ENCODE measurements at places on chromosomes 16 and 17.

DNA sequence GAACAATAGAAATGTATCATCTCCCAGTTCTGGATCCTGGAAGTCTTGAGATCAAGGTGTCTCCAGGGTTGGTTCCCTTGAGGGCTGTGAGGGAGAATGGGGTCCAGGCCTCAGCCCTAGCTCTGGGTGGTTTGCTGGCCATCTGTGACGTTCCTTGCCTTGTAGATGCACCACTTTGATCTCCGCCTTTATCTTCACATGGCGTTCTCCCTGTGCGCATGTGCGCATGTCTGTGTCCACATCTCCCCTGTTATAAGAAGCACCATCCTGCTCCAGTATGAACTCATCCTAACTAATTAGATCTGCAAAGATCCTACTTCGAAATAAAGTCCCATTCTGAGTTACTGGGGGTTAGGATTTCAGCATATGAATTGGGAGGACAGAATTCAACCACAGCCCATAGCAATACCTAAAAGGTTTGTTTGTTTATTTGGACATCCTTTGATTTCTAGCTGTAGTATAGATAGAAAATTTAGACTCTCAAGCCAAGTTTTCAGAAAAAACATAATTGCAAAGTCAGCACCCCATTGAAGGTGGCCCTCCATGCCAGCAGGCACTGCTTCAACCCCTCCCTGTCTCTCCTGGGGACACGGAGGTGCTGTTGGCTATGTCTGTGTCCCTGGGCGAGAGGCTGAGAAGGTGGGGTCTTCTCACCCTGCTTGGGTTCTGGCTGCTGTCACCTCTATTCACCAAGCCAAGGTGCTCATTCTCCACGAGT, 2.8 kb upstream of the TMEM238L start:
- DNase-seq, result no peak

GRCh38 chr17:48247038-48247437, 139.5 kb downstream of the SNX11 start:
- DNase-seq, result no peak

DNA sequence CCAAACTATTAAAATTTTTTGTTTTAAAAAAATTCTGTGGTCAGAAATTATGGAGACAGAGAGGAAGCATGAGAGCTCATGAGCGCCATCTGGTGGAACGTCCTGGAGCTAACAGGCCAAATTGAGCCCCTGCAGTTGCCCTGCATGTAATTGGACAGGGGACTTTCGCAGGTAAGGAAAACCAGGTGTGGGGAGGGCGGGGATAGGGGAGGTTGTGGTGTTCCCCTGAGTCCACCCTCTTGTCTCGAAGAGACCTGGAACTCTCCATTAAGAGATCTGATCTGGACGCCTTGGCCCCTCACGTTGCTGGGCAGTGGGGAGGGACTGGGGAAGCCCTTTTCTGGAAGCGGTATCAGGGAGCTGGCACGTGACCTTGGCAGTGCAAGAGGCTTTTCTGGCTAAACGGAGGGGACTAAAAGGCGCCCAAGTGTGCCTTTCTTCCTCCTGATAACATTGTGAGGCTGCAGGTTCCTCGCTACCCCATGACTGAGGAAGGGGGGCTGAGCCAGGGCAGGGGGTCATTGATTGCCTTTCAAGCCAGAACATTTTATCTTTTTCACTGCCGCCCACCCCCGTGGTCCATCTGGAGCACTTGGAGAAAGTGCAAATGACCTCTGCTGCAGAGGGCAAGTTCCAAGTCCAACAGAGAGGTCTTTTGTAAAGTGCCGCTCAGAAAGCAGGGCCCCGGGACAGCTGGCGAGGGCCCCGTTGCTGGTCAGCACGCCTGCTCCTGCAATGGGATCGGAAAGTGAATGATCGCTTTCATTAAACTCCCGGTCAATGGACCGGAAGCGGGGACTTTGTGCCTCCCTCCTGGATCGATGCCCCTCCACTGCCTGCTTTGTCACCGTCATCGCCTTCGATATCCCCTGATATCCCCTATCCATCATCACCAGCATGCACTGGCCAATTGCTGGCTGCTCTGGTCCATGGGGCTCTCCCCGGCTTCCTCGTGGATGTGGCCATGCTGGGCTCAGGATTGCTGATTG, 18.4 kb downstream of the PDILT start:
- peak; percentile 0 for DNase-seq

DNA sequence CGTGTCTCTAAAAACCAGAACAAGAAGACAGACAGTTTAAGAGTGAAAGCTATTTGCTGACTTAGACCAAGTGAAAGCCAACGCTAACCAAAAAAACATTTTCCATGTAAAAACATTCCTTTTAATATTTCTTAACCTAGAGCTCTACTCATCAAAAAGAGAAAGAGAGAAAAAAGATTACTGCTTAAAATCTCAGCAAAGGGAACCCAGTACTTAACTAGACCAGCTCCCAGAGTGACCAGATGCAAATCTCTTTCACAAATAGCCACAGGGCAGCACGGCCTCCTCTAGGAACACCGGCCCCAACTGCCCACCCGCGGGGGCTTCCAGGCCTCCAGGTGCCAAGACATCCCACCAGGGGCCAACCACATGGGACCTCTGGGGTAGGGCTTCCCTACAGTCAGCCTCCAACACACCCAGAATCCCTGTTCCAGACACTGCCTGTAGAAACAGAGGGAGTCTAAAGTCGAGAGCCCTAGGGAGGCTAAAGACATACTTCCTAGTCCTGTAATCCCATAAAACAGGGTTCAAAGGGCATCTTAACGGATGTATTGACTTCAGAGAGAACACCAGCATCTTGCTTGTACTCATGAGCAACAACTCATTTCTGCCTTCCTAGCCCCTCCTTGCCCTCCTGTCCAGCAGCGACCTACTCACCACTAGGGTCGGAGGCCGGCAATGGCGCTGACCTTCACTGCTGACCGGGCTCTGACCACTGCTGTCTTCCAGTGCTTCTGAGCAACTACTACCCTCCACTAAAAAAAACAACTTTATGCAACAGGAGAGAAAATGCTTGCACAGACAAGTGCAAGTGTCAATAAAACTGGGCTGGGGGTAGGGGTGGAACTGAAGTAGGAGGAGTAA, 21.3 kb downstream of the ZCCHC14 start:
- DNase-seq, result no peak

DNA sequence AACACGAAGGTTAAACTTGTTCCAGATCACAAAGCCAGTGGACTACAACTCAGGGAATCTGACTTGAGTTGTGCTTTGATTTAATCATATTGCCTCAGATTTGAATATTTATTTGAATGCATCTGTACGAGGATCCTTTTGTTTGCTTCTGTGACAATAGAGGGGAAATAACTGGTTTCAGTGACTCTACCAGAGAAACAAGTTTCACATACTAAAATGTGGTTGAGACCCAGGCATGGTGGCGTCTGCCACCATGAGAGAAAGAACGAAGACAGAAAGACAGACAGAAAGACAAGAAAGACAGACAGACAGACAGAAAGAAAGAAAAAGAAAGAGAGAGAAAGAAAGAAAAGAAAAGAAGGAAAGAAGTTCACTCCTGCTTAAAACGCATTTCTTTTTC, 24.0 kb downstream of the YWHAE start:
- DNase-seq, result no peak

DNA sequence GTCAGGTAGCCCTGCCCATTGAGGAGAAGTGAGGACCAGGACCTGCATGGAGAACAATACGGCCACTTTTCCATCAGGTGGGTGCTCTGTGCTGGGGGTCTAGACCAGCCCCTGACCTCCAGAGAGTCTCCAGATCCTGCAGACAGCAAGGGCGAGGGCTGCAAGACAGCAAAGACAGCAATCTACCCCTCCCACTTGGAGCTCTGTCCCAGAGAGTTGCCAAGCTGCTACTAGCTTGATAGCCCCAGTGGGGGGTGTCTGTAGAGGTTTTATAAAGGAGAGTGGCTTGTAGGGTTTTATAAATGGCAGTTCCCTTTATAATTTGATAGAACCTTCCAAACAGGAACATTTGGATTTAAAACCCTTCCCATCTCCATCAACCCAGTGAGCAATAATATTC, 16.7 kb upstream of the SLFN11 start:
- DNase-seq, result no peak

- DNase-seq, result no peak
Observed at GRCh38 chr17:66583112-66583748, 251.7 kb upstream of the CACNG5 start.

DNA sequence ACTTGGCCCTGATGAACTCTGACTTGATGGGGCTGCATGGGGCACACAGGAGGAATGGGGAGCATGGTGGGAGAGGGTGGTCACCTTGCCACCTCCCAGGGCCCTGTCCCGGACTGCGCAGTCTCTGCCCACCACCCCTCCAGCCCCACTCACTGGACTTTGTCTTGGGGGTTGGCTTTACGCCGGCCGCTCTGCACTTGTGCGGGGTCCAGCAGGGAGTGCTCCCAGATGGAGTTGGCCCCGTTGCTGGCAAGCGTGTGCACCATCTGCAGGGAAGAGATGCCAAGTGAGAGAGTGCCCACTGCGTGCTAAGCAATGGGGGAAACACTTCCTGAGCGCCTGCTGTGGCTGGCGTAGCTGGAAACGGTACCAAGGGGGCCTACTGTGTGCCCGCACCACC, 6.7 kb downstream of the GIT1 start:
- DNase-seq, result no peak

DNA sequence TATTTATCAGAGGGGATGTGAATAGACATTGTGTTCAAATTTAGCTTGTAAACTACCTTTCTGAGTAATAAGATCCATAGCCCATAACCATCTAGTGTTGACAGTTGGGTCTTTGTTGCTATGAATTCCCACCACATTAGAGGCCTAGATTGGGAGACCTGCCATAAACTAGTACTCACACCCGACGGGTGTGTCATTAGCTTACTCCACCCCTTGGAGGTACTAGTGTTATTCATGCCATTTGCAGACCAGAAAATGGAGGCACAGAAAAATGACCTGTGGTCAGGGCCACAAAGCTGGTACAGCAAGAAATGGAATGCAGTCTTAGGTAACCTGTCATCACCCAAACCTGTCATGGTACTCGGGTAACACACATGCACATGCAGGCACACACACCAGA, 41.3 kb upstream of the BCAR1 start:
- no peak for DNase-seq

DNA sequence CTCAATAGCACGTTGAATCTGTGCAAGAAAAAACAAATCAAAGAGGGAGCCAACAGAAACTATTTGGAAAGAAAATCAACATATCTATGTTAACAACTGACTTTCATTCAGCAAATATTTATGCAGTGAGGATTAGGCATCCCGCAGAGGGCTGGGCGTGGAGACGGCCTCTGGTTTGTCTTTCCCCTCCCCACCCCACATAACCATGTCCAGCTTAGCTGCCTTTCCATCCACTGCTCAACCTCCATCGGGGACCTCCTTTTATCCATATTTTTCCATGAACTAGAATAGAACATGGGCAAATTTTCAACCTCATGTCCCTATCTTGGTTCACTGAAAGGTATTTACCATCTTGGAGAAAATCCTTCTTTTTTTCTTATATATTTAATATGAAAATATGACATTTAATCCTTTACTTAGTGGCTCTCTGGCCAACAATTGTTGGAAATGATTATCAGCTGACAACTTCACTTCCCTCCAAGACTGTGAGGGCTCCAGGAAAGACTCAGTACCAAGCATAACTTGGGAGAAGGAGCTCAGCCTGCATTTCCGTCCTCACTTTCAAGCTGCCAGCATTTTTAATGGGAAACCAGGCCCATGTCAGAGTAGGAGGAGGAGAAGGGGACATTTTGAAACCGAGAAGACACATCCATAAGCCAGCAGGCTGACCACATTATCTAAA, 462.6 kb upstream of the MAF start:
- no peak for DNase-seq

- no peak for DNase-seq
Observed at GRCh38 chr16:70018254-70018653, 67.1 kb downstream of the CLEC18A start.

GRCh38 chr17:50147841-50148225, 2.6 kb downstream of the PPP1R9B start:
- no peak for DNase-seq

- no peak for DNase-seq
Observed at GRCh38 chr17:63221939-63222338, 224.2 kb downstream of the CYB561 start.

- DNase-seq, result no peak
Observed at GRCh38 chr16:22641131-22641628, 130.5 kb downstream of the NPIPB5 start.

GRCh38 chr17:46266656-46267544, 28.0 kb upstream of the LRRC37A start:
- DNase-seq, result peak; percentile 52

DNA sequence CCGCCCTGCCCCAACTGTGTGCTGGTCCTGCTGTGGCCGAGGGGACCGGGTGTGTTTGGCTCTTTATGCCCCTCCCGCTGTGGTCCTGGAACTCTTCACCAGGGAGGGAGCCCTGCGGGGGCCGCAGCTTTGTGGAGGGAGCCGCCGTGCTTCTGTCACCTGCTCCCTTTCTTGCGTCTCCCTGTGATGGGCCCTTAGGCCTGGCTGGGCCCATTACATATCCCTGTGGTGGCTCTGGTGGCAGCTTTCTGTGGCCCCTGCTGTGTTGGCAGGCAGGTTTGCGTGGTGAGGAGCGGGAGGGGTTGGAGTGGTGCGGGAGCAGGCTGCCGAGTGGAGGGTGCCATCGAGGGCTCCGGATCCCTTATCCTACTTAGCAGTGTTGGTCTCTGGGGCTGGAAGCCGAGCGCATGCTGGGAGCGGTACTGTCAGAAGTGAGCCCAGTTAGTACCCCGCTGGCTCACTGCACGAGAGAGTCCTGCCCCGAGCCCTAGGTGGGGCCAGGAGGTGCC, 60.4 kb downstream of the PDPK1 start:
- no peak for DNase-seq

GRCh38 chr16:68492543-68493411, 44.5 kb upstream of the SMPD3 start:
- DNase-seq, result no peak

DNA sequence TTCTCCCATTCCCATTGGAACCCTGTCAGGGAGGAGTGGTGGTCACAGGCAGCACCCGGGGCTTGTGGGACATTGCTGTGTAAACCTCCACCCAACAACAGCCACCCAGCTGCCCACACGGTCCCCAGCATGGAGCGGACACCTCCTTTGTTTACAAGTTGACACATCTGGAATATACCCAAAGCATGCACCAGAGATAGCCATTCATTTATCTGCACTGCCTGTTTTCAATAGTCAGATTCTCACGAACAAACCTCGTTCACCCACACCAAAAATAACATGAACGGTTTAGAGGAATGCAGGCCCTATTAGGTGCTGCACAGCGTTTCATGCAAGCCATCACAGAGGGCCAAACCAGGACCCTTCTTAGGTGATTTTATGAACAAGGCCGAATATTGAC, 244.8 kb downstream of the FOXL1 start:
- DNase-seq, result no peak
